Tibial nerve (tissue), 4 donors: ENCODE measurements at places on chromosomes 5 and 9. TPM values are rescaled to one million over a fixed set of nuclear protein-coding genes. Genes with fewer than 3 reads are reported as not detected.

Gene CDKN2B-AS1
- total RNA-seq = 0.90 TPM

DNA sequence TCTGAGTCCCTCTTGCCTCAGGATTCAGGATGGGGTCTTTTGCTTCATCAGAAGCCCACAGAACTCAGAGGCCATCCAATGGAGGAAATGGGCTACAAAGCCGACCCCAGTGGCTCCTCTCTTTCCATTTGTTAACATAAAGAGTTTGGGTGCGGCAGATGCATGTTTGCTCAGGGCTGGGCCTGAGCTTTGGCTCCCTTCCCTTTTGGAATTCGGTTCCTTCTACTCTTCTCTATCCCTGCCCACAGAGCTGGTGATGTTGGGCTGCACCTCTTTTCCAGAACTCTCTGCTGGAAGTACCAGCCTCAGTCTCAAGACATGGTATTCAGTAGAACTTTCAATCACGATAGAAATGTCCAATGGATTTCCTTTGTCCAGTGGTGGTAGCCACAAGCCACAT is 66.9 kb upstream of the AGXT2 start:
- no peak for DNase-seq

GRCh38 chr5:206406-206805 is 11.5 kb downstream of the CCDC127 start:
- no peak for DNase-seq

Gene CNTNAP3
- 8.8 TPM for total RNA-seq

DNA sequence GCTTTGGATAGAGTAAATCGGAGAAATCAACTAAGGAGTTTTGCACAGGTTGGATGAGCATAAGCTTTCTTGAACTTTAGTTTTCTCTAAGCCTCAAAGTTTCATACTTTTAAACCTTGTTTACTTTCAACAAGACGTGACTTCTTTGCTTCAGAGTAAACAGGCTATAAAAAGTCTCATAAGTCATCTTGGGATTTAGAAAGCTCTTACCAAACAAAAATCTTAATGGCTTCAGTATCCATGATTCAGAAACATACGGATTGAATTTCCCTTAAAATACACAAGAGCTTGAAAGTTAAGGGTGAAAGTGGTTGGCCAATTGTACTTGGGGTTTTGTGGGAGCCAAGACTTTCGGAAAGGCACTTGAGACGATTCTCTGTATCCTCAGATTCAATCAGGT is 270.9 kb upstream of the ANKH start:
- DNase-seq = no peak

Gene ZNF366
- 10.6 TPM for total RNA-seq

DNA sequence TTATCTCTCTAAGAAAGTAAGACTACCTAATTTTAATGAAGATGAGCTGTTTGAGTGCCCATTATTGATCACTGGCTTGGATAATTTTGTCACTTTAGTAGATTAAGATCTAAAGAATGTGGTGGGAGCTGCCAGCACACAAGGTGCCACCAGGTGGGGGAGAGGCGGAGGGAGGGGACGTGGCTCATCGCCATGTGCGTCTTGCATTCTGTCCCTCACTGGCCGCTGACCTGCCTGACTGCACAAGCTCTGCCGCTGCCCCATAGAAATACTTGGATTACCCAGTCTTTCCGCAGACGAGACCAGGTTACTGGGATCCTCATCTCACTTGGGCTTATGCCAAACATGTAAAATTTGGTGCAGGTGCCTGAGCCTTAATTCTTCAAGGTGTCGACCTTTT is 37.6 kb downstream of the RHOBTB3 start:
- no peak for DNase-seq

DNA sequence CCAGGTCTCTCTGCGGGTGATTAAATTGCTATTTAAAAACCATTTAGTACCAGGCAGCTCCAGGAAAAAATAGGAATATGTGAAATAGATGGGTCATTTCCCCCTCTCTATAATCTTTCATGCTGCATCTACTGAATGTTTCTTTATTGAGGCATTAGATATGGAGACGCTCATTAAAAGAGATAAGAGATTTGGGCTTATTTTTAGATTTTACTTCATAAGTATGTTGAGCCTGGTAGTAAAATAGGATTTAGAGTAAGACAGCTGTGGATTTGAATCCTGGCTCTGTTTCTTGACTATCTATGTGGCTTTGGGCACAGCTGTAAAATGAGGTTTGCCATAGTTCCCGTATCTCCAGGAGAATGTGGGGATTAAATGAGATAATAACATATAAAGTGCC is 451.0 kb upstream of the GRIA1 start:
- no peak for DNase-seq

Gene C9orf50
- 1.6 TPM for total RNA-seq

DNA sequence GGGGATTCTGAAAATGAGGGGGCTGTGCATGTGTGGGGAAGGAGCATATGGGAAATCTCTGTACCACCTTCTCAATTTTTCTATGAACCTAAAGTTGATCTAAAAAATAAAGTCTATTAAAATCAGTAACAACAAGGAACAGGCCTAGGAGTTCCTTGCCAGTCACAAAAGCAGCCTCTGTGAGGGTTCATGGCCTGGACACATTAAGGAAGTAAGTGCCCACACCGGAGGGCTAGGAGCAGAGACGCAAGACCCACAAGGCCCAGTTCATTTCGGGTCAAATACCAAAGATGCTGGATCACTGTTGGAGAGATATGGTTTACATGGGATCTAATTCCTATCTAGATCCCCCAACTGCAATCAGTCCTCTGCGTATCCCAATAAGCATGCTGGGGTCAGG is 88.4 kb downstream of the SEMA4D start:
- no peak for DNase-seq

Gene TTC1
- 36.5 TPM for total RNA-seq

DNA sequence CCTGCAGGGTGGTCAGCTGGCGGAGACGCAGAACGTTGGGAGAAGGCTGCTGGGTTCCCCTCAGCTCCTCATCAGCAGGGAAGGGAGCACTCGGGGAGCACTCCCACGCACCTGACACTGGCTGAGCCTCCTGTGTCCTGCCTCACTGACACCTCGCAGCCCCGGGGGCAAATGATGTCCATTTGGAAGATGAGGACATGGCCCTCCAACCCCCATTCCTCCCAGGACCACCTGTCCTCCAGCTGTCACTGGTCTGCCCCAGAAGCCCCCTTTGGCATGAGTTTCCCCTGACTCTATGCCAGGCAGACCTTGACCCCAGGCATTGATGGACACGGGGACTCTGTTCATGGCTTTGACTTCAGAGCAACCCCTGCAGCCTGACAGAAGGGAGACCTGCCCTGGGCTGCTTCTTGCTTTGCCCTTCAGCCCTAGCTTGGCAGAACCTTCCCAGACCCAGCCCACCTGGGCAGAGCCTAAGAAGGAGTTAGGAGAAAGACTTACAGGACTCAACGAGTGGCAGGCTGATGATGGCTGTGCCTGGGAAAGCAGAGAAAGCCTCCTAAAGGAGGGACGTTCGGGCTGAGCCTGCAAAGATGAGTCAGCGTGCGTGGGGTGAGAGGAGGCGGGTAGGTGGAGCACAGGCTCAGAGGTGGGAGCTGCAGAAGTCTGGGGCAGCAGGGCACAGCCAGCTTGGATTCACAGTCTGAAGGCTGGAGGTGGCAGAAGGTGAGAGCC is 90.6 kb downstream of the LMX1B start:
- DNase-seq = no peak

- no peak for DNase-seq
These were observed 5.7 kb downstream of the BRD3OS start for GRCh38 chr9:134030821-134031470.
